ENCODE measurements at places on chromosomes 4 and X. TPM values are rescaled to one million over a fixed set of nuclear protein-coding genes. Genes with fewer than 3 reads are reported as not detected.

DNA sequence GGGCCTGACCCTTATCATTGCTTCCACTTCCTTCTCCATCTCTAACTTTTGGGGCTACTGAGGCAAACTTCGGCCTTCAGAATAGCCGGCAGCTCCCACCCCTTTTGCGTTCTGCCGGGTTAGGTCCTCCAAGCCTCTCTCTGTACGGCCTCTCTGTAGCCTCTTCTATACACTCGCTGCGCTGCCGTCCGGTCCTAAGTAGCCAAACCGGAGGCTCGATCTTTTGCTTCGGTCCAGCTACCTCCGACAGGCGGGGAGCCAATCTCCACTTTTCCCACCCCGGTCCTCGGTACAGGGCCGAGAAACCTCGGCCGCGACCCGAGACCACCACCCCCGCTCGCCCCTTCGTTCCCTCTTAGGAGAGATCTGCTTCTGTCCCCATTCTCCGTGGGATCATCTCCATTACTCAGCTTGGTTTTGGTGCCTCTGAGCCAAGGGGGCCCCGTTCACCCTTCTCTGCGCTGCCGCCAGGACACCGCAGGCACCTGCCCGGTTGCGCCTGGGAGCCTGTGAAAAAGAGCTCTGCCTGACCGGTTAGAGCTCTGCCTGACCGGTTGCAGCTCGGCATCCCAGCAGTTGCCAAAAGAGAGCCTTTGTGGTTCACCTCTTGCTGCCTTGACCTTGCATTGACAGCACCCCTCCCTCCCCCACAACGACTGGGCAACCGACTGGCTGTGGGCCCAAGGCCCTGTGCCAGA lies 1.0 kb upstream of the HTR2C start:
- DNase-seq = no peak

DNA sequence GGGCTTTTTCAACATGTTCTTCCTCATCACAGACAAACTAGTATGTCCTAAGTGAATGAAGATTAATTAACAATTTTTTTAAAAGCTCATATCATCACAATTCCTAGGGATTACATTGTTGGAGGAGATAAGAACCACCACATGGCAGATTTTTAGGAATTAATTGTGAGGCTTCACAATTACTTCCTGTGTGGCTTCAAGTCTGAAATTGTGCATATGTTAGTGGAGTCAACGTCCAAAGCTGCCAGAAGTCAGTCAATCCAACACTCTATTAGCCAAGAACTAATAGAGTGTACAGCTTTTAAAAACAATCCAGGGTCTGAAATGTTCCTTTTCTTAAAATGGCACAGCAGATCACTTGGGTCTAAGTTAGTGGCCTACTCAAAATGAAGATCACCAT lies 49.3 kb upstream of the C1QTNF7 start:
- no peak for DNase-seq

The CLCN4 gene
- total RNA-seq = 2.2 TPM

DNA sequence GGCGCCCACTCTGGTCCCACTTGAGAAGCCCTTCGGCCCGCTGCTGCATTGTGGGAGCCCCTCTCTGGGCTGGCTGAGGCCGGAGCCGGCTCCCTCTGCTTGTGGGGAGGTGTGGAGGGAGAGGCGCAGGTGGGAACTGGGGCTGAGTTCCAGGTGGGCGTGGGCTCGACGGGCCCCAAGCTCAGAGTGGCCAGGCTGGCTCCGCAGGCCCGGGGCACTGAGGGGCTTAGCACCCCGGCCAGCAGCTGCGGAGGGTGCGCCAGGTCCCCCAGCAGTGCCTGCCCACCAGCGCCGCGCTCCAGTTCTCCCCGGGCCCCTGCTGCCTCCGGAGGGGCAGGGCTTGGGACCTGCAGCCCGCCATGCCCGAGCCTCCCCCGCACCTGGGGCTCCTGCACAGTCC lies 65.2 kb upstream of the SMIM10 start:
- DNase-seq = no peak

The TMPRSS11B gene
- 0.05 TPM for total RNA-seq

DNA sequence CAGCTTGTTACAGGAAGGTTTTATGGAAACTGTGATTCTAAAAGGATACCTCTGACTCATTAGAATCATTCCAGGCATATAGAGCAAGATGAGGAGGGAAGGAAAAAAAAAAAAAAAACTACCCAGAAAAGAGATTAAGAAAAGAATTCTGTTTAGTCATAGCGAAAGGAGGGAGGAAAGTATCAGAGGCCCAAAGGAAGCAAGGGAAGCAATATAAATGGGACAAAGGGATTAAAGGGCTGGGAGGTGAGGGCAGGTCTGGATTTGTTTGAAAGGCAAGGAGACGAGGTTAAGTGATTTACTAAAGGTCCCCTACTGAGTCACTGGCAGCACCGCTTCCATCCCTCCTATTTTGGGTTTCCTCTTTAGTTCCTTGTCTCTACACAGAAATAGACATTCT lies 88.6 kb upstream of the IL1RAPL1 start:
- no peak for DNase-seq

GRCh38 chrX:154602226-154602625 lies 16.9 kb downstream of the CTAG1B start:
- DNase-seq = no peak

DNA sequence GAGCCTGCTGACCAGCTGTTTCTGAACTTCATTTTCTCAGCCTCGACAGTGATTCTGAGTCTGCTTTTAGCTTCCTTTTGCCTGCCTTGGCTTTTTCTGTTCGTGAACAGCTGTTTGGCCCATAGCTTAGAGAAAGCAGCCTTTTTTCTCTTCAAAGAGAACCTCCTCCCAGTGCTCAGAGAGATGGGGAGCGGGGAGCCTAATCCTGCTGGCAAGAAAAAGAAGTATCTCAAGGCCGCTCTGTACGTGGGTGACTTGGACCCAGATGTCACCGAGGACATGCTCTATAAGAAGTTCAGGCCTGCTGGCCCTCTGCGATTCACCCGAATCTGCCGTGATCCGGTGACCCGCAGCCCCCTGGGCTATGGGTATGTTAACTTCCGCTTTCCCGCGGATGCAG lies 756 bp downstream of the PABPC5 start:
- DNase-seq = no peak

- DNase-seq = no peak
Observed at GRCh38 chr4:1477045-1477840, 71.0 kb upstream of the NKX1-1 start.

The UFSP2 gene
- total RNA-seq = 38.9 TPM

GRCh38 chr4:11824566-11824965 lies 395.9 kb upstream of the HS3ST1 start:
- no peak for DNase-seq

DNA sequence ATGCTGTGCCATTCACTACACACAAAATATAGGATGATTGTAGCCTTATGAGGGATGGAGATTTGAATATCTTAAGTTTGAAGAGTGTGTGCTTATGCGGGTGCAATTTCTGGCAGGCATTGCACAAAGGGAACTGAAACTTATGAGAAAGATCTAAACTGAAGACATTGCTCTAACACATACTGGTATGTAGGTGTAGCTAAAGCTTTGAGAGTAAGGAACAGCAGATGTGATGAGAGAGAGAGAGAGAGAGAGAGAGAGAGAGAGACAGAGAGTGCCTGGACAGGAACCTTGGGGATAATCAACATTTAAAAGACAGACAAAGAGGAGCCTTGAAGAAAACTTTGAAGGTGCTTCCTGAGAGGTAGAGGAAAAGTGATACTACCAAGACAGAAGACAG lies 379.7 kb downstream of the SPRY1 start:
- no peak for DNase-seq

The SPANXD gene
- total RNA-seq = not detected

The PITX2 gene
- total RNA-seq = 0.33 TPM

- no peak for DNase-seq
Observed at GRCh38 chr4:17366496-17366895, 145.4 kb downstream of the QDPR start.

GRCh38 chr4:103050736-103051436 lies 25.7 kb downstream of the SLC9B2 start:
- DNase-seq = no peak

DNA sequence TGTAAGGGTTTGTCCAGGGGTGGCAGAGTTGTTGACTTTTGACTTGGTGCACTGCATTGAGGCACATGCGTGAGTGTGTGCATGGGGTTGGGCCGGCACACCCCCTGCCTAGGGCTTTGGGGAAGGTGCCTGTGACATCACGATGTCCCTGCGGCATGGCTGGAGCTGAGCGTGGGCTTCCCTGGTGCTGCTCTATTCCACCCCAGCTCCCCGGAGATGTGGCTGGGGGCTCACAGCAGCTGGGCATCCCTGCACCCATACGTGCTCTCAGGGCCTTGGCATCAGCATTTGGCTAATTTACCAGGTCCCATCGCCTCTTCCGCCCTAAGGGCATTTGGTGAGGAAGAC lies 5.7 kb downstream of the PSAPL1 start:
- DNase-seq = no peak

- no peak for DNase-seq
Observed at GRCh38 chr4:112063260-112063659, 82.0 kb upstream of the FAM241A start.

The TREX2 gene
- 0.38 TPM for total RNA-seq

DNA sequence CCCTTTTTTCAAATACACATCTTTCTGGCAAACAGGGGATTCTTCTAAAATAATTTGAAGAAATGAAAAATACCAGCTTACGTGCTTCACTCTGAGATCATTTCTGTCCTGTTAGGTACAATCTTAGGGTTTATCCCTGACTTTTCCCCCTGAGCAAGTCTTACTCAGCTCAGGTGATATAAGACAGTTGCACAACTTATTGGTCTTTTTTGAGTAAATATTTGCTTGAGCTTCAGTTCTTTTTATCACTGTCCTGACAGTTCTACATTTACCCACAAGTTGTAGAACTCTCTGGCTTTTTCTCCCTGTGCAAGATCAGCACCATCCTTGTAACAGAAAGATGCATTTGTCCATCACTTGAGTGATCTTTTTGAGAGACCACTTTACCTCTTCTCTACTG lies 84.9 kb downstream of the MID1IP1 start:
- no peak for DNase-seq

DNA sequence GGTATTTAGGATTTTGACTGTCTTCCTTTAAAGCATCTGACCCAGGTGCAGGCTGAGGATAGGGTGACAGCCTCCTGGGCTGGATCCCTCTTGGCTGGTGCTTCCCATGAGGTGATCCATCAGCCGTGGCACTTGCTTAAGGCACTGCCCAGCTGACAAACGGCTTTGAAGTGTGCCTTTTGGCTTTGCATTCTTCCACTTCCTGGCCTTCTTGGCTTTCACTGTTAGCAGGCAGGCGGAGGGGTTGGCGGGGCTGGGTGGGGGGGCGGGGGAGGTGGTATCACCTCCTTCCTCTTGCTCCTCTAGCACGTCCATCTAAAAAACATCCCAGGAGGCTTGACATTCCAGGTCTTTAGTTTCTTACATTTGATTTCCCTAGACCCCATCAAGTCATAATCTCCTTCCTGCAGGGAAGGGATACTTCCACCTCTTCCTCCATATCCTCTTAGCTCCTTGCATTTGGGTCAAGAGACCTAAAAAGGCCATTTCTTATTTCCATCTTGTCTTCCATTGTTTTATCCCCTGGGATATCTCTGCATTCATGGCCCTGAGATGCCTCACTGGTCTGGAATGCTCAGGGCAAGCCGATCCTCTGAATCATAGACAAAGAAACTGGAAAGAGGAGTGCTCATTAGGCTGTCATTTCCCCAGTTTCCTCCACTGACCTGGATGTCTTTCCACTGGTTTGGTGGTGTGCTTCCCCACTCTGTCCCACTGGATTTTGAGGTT lies 11.3 kb upstream of the APLN start:
- no peak for DNase-seq

GRCh38 chr4:6110681-6111353 lies 89.5 kb downstream of the JAKMIP1 start:
- DNase-seq = no peak

The OPHN1 gene
- total RNA-seq = 1.2 TPM

The RENBP gene
- 9.3 TPM for total RNA-seq

GRCh38 chr4:138832563-138832962 lies 183.0 kb upstream of the NOCT start:
- DNase-seq = no peak

DNA sequence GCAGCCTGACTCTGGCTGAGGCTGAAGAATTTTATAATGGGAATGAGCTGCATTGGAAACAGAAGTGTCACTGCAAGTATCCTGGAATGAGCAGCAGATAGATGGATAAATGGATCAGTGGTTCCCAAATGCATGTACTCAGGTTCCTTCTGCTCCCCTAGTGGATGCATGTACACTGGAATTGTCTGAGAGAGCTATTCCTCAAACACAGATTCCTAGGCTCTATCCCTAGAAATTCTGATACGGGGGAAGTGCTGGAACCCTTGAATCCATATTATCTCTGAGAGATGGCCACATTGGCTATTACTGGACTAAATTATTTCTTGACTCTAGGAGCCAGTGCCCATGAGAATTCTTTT lies 64.8 kb downstream of the TMEM131L start:
- DNase-seq = no peak

The ADH1A gene
- total RNA-seq = 0.19 TPM

GRCh38 chrX:122941806-122942205 lies 242.3 kb upstream of the GRIA3 start:
- DNase-seq = no peak

GRCh38 chr4:165842684-165843083 lies 30.4 kb upstream of the TLL1 start:
- no peak for DNase-seq

- no peak for DNase-seq
Observed at GRCh38 chr4:6616087-6616995, 24.1 kb upstream of the MRFAP1 start.

DNA sequence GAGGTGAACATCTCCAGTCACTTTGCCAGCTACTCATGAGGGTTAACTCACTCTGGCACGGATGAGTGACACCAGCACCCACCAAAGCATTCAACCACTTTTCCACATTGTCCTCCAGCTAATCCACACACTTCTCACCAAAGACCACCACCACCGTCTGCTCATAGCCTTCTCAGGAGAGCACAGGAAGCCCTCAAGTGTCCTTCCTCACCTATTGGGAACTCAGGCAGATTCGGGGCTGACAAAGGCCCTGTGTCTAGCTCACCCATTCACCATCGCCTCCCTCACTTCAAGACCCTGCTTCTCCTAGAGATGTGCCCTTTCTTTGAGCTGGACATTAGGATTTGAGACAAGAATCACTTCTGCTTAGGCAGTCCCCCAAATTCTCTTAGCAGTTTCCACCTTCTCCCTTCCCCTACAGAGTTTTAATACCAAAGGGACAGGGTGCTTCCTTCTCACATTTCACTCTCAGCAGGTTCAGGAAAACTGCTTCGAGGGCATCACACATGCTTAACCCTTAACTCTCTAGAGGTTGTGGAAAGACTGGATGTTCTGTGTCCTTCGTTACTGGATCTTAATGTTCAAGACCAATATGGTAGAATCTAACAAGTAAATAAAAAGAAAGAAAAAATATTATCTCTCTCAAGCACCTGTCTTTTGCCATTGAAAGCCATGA lies 11.0 kb downstream of the RXFP1 start:
- no peak for DNase-seq

GRCh38 chr4:57154191-57154590 lies 44.0 kb upstream of the IGFBP7 start:
- DNase-seq = no peak

DNA sequence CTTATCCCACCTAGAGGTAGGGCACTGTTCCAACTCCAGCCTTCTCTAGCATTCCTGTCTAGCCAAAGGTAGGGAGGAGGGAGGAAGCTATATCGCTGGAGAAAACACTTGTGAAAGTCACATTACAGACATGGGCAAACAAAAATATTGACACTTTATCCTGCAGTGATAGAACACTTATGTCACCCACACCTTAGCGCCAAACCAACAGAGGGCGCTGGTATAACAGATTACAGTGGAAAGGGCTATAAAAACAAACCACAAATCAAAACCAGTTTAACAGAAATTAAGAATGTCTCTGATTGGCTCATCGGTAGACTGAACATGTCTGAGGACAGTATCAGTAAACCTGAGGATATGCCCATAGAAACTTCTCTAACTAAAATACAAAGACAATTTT lies 451.3 kb downstream of the TLL1 start:
- DNase-seq = no peak

GRCh38 chrX:121011254-121011653 lies 25.7 kb upstream of the CT47A1 start:
- DNase-seq = no peak
